Testis (tissue), 5 donors: ENCODE measurements at places on chromosomes 3 and 15. TPM values are rescaled to one million over a fixed set of nuclear protein-coding genes. Genes with fewer than 3 reads are reported as not detected.

Gene SH3GL3
- 112 TPM for polyA plus RNA-seq

Gene ATXN7
- polyA plus RNA-seq: 30.9 TPM

Gene PPM1L
- 4.4 TPM for polyA plus RNA-seq

Gene SNX1
- polyA plus RNA-seq: 93.1 TPM

Gene ROPN1
- 374 TPM for polyA plus RNA-seq

Gene HES1
- 17.5 TPM for polyA plus RNA-seq

Gene FES
- 14.4 TPM for polyA plus RNA-seq
